ENCODE measurements at places on chromosomes 2 and 18. TPM values are rescaled to one million over a fixed set of nuclear protein-coding genes. Genes with fewer than 3 reads are reported as not detected.

The CD8B gene
- not detected for total RNA-seq

The HADHA gene
- 173 TPM for total RNA-seq

The CNTNAP5 gene
- total RNA-seq: not detected

The RTP5 gene
- total RNA-seq: not detected

The CLASP1 gene
- 40.2 TPM for total RNA-seq

The ZNF396 gene
- 3.0 TPM for total RNA-seq

The RAB31 gene
- 48.9 TPM for total RNA-seq

The NPPC gene
- total RNA-seq: not detected

The NOL4 gene
- not detected for total RNA-seq

The ALPG gene
- not detected for total RNA-seq

The SAG gene
- not detected for total RNA-seq

The GBX2 gene
- not detected for total RNA-seq

The MATN3 gene
- total RNA-seq: 1.9 TPM

The CNRIP1 gene
- 28.1 TPM for total RNA-seq

The EHBP1 gene
- total RNA-seq: 232 TPM

The CHAC2 gene
- 0.83 TPM for total RNA-seq

The ATP8B1 gene
- total RNA-seq: 83.7 TPM

The LYG2 gene
- total RNA-seq: not detected

The PDE11A gene
- total RNA-seq: not detected

The RGPD3 gene
- total RNA-seq: 0.29 TPM

The SPAG16 gene
- total RNA-seq: 31.3 TPM

All from smooth muscle cell of trachea (primary cell).